Activated T-helper 1 cell treated with anti-CD3 and anti-CD28 coated beads, Interleukin-12 subunit alpha, Interleukin-12 subunit beta, Interleukin-2, Interleukin-4 antibody, amounts not matched to agents 30 ng/mL and 10 ng/mL and 1 ng/mL, durations not matched to agents 14 hours and 24 hours and 36 hours (primary cell): ENCODE measurements at places on chromosomes 5 and 9.

GRCh38 chr5:66209794-66210193, 65.7 kb downstream of the SREK1 start:
- DNase-seq: no peak

DNA sequence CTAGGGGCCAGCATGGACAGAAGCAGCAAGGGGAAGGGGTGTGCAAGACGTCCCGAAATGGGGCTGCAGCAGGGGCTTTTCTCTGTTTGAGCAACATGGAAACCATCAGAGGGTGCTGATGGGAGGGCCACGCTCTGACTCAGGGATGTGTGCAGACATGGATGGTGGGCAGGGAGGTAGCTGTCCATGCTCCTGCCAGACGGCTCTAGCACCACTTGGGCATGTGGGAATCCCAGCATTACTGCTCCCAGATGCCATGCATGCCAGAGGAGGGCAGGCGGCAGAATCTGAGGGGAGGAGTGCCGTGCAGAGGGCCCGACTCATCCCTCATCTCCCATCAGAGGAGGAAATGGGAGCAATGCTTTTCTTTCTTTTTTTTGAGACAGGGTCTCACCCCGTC, 45.6 kb upstream of the SLC25A51 start:
- no peak for DNase-seq

- no peak for DNase-seq
These were observed 55.4 kb downstream of the FOXI1 start for GRCh38 chr5:170161069-170161468.

GRCh38 chr9:84450029-84450428, 109.5 kb upstream of the SLC28A3 start:
- no peak for DNase-seq

DNA sequence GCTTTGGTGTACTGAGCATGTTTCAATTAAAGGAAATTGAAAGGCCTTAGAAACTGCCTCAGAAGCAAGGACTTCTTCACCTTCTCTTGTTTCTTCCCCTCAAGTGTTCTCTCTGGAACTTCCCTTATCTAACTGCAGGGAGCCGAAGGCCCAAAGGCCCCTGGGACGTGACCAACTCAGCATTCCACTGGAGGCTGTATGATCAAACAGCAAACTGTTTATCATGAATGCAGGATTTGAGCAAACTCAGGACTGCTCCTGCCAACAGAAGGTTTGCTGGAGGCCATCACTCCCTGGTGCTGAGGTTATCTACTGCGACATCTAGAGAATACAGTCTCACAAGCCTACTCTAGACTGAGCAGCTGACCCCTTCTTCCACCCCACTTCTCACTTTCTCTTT, 4.8 kb upstream of the CDH10 start:
- no peak for DNase-seq

- DNase-seq: no peak
These were observed 20.3 kb upstream of the GRAMD2B start for GRCh38 chr5:126402621-126403555.

GRCh38 chr9:92180669-92181181, 65.5 kb upstream of the SPTLC1 start:
- DNase-seq: no peak

DNA sequence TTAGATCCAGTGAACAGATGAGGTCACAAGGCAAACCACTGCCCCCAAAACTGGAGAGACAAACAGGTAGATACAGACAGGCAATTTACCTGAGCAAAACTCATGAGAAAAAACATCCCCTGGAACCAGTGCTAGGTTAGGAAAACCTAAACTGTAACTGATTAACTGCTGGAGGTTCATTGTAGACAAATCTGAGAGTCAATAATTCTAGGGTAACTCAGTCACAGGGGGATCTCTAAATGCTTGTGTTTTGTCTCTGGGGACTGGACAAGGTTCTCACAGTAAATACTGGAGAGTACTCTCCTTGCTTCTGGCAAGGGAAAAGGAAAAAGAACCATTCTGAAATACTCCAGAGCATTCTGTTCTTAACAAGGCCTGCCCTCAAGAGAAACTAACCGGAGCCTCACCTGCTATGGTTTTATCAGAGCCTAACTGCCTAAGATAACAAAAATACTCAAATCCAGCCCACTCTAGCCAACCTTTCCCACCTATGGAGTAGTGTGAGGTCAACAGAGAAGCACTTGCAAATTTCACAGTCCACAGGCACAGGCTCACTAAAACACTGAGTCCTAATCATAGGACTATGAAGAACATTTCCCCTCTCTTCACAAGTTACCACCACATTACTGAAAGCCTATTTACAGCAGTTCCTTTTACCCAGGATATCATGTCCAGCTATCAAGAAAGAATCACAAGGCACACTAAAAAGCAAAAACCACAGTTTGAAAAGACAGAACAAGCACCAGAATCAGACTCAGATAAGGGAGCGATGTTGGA, 139.9 kb upstream of the ACOT12 start:
- DNase-seq: no peak

GRCh38 chr9:82810915-82811314, 252.0 kb downstream of the RASEF start:
- DNase-seq: no peak

GRCh38 chr5:150992705-150993104, 27.7 kb upstream of the GPX3 start:
- no peak for DNase-seq

GRCh38 chr5:116772806-116773205, 198.2 kb upstream of the SEMA6A start:
- DNase-seq: no peak

DNA sequence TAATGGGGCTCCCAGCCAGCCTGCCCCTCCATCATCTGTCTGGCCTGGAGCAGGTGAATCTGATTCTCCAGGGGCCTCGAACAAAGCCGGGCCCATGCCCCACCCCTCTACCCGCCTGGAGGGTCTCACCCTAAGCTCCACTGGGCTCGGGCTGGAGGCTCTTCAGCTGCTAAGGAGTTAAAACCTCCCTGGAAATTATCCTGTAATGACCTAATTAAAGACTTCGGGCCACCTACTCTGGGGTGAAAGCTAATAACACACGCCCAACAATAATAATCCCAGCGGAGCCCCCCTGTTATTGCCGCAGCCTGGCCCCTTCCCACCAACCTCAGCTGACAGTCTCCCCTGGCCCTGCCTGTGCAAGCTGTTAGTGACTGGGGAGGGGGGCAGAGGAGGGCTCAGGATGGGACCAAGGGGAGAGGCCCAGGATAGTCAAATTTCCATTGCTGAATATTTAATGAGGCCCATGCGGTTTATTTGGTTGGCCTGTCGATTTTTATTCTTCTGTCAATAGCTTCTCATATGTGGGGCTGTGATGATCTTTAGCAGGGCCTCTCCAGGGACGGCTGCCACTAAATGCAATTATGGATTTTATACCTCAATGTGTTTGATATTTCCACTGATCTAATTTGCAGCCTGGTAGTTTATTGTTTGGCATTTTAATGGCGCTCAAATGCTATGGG, 25.7 kb downstream of the LMX1B start:
- no peak for DNase-seq

DNA sequence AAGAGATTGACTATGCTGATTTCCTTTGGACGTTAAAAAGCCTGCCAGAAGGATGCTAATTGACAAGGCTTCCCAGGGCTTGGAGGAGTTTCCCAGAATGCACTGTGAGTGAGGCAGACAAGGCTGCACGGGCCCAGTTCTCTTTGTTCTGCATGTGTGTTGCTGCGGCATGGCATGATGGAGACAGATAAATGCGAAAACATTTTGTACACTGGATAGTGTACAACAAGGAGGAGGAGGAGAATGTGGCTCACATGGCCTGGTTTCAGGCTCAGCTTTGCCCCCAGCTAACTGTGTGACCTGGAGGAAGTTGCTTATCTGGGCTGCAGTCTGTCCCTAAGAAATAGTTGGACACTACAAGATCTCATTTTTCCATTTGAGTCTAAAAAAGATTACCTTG, 135.5 kb upstream of the CPEB4 start:
- DNase-seq: no peak

DNA sequence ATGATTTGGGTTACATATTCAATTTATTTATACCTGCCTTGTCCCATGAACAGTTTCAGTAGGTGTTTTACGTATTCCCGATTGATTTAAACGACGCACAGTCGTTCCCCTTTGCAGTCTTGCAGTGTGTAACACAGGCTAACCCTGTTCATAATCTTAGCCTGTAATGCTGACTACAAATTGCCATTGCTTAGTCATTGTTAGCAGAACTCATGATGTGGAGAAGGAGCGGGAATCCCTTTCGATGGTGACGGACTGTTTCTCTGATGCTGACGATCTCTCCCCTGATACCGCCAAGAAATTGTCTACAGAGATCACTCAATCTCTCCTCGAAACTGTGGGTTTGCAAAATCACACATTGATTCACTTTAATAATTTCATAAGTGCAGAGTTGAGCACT, 93.2 kb downstream of the MRPL36 start:
- DNase-seq: no peak

- no peak for DNase-seq
These were observed 589.7 kb downstream of the ANXA1 start for GRCh38 chr9:73741316-73741715.
